ENCODE measurements at places on chromosomes 5 and 9.

DNA sequence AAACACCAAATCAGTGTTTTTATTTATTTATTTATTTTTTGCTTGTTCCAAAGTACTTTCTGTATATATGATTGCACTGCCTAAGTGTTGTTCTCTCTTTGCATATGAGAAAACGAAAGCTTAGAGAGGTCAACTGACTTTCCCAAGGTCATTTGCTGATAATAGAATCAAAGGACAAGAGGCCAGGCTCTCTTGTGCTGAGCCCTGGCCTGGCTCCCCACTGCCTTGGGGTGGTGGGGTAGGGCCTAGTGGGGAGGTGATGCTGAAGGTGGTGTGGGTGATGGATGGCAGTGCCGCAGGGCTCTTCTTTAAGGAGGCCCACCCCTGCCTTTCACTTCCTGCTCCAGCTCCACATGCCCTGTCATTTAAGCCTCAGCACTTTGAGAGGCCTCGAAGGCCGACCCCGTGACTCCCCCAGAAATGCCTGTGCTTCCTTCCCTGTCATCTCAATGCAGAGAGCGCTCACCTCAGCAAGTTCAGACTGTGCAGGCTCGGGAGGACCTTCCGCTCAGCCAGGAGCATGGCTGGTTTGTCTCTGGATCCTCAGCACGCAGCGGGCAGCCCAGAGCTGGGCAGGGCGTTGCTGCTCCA, 59.5 kb downstream of the SMIM23 start:
- no peak for DNase-seq

GRCh38 chr5:421901-422300, 21.1 kb upstream of the EXOC3 start:
- DNase-seq = no peak

GRCh38 chr9:121714075-121714705, 62.8 kb downstream of the DAB2IP start:
- DNase-seq = no peak

GRCh38 chr5:15789642-15790041, 289.7 kb downstream of the FBXL7 start:
- no peak for DNase-seq

DNA sequence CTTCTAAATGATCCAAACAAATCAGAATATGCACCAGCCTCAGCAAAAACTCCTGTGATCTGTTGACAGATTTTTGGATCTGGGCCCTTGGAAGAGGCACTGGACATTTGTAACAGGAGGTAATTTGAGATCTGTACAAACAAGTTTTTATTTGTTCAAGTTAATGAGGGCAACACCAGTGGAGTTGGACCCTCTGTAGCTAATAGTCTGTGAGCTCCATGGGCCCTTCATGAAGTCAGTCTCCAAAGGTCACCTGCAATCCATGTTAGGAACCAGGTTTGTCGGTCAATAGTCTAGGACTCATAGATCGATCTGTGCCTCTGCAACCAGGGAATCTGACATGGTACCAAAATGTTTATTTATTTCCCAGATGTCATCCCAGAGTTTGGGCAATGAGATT, 40.9 kb downstream of the PAM start:
- DNase-seq = no peak

GRCh38 chr5:112366987-112367386, 52.1 kb downstream of the EPB41L4A start:
- DNase-seq = peak; percentile 13

DNA sequence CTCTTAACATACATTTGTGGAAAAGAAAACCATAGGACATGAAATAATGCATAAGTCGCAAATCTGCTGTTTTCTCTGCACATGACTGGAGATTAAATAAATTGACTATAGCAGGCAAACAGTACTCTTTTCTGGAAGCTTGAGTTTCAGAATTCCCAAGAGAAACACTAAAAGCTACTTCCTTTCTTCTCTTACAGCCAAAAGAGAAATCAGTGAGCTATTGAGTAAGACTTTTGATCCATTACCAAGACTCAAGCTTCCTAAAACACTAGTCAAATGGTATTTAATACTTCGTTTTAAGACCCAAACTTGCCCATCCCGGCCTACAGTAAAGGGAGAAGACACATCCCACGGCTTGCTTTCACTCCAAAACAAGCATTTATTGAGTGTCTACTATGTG, 335.8 kb upstream of the PUM3 start:
- no peak for DNase-seq

- DNase-seq = no peak
Observed at GRCh38 chr5:157177953-157178352, 2.7 kb upstream of the ITK start.

- no peak for DNase-seq
Observed at GRCh38 chr5:117326997-117327396, 752.4 kb upstream of the SEMA6A start.

DNA sequence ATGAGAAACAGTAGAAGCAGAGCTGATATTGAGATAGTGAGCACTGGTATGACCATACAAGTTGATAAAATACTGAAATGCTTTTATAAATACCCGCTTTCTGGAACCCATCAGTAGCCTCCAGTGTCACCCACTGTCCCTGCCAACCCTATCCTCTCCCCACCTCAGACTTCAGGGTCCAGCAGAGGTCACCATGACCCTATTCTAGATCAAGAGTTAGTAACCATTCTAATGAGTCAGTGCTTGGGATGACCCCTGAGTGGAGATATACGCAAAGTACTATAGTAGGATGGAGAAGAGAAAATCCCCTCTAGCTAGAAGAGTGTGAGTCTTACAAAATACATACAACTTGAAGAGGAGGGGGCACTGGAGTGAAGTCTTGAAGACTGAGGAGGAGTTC, 297.9 kb upstream of the BRINP1 start:
- no peak for DNase-seq
